Pancreas (tissue), 10 donors: ENCODE measurements at places on chromosomes 4 and X. TPM values are rescaled to one million over a fixed set of nuclear protein-coding genes. Genes with fewer than 3 reads are reported as not detected.

The KLB gene
- total RNA-seq, result 2.4 TPM

The WFS1 gene
- total RNA-seq, result 10.2 TPM

GRCh38 chr4:89803915-89804314 lies 33.0 kb downstream of the SNCA start:
- H3K4me3 ChIP-seq, result no peak overlapping the region
- H3K27ac ChIP-seq, result no peak overlapping the region
- no peak for DNase-seq
- H3K4me1 ChIP-seq, result no peaks in the 10 kb centered on the region
- H3K27me3 ChIP-seq, result no peaks in the 10 kb centered on the region
- no peaks in the 10 kb centered on the region for H3K36me3 ChIP-seq

GRCh38 chr4:184019076-184019475 lies 114.0 kb downstream of the STOX2 start:
- H3K27me3 ChIP-seq, result no peaks in the 10 kb centered on the region
- H3K36me3 ChIP-seq, result peaks cover 8% of the 10 kb centered on the region
- DNase-seq, result no peak
- no peaks in the 10 kb centered on the region for H3K4me1 ChIP-seq

DNA sequence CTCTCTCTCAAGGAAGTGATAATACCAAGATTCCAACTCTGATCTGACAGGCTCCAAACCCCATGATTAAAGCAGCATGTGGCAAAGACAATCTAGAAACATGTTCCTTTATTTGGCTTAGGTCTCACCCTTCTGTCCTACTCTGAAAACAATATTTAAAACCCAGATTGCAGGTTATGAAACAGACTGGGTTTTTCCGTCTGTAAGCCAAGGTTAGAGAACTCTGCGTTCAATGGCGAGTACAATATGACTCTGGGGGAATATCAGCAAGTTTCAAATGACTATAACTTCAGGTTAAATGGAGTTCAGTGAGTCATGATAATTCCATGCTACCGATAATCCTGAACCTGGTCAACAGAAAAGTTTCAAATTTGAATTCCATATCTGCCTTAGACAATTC lies 50.8 kb downstream of the ANAPC10 start:
- H3K27me3 ChIP-seq, result no peaks in the 10 kb centered on the region
- DNase-seq, result no peak
- H3K36me3 ChIP-seq, result no peaks in the 10 kb centered on the region
- no peaks in the 10 kb centered on the region for H3K4me1 ChIP-seq
- no peak overlapping the region for H3K27ac ChIP-seq

- DNase-seq, result no peak
- no peak overlapping the region for H3K4me3 ChIP-seq
- H3K4me1 ChIP-seq, result no peaks in the 10 kb centered on the region
- no peaks in the 10 kb centered on the region for H3K36me3 ChIP-seq
- H3K27ac ChIP-seq, result no peak overlapping the region
- H3K27me3 ChIP-seq, result no peaks in the 10 kb centered on the region
These were observed 38.9 kb downstream of the DTHD1 start for GRCh38 chr4:36320117-36320896.

DNA sequence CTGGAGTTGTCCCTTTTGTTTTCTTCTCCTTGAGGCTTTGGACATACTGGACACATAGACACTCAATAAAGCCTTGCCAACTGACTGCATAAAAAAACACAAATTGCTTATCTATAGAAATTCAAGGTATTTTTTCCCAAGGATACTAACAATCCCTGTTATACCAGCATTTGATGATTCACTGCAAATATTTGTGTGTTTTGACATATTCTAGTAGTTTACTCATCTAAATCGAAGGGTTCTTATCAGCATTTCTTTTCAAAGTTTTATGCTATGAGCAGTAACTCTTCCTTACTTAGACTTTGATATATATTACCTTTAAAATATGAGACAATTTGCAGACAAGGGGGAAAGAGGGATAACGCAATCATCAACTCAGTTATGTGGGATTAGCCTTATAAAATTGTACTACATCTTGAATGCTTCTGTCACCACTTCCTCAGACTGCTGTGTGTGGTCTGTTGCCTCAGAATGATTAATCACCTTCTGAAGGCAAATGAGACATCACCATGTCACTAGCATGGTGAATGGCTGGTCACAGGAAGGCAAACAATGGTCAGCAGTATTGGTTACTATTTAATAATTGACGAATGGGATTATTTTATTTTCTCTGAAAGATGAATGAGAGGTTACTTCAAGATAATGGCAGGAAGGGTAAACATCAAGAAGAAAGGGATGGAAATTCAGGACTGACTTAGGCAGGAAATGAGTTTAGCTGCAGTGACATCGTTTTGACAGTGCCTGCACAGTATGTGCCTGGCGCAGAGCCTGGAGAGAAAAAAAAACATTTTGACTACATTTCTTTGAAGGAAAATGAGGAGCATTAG lies 544.3 kb upstream of the CNKSR2 start:
- H3K4me1 ChIP-seq, result no peaks in the 10 kb centered on the region
- no peaks in the 10 kb centered on the region for H3K27me3 ChIP-seq
- H3K4me3 ChIP-seq, result no peak overlapping the region
- H3K27ac ChIP-seq, result no peak overlapping the region

GRCh38 chrX:14963447-14964236 lies 90.4 kb downstream of the MOSPD2 start:
- no peaks in the 10 kb centered on the region for H3K36me3 ChIP-seq
- H3K27me3 ChIP-seq, result no peaks in the 10 kb centered on the region
- H3K4me3 ChIP-seq, result no peak overlapping the region
- no peak for DNase-seq
- no peak overlapping the region for H3K27ac ChIP-seq
- H3K4me1 ChIP-seq, result no peaks in the 10 kb centered on the region
